ENCODE measurements at places on chromosomes 2 and 18.

- DNase-seq = no peak
Measured at GRCh38 chr2:167575276-167575675, 672.1 kb downstream of the STK39 start.

- peak; percentile 70 for DNase-seq
Measured at GRCh38 chr2:236569573-236569973, at the start of gene ACKR3. Gene ACKR3, plus strand, starts transcription at chr2:236569825. Its CDS starts 10,641 bp downstream, at chr2:236580466.

GRCh38 chr2:30385327-30385726 is 61.7 kb upstream of the LCLAT1 start:
- peak; percentile 25 for DNase-seq

GRCh38 chr18:3871687-3872086 is 421.7 kb downstream of the TGIF1 start:
- no peak for DNase-seq

- peak; percentile 64 for DNase-seq
Measured at GRCh38 chr2:127637725-127638252, 8.2 kb upstream of the GPR17 start.

DNA sequence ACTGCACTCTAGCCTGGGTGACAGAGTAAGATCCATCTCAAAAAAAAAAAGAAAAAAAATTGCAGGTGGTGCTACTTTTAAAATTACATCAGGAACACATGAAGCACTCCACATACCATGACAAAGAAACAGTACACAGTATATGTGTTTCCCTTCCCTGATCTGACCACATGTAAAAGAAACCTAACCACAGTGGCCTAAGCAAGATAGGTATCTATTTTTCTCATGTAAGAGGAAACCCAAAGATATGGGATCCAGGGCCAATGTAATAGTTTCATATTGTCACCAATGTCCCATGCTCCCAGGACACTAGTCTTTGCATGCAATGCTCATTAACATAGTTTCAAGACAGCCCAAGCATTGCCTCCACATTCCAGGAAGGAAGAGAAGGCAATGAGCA is 99.9 kb downstream of the DYM start:
- DNase-seq = no peak

- no peak for DNase-seq
Measured at GRCh38 chr18:2348003-2348402, 223.3 kb downstream of the METTL4 start.

DNA sequence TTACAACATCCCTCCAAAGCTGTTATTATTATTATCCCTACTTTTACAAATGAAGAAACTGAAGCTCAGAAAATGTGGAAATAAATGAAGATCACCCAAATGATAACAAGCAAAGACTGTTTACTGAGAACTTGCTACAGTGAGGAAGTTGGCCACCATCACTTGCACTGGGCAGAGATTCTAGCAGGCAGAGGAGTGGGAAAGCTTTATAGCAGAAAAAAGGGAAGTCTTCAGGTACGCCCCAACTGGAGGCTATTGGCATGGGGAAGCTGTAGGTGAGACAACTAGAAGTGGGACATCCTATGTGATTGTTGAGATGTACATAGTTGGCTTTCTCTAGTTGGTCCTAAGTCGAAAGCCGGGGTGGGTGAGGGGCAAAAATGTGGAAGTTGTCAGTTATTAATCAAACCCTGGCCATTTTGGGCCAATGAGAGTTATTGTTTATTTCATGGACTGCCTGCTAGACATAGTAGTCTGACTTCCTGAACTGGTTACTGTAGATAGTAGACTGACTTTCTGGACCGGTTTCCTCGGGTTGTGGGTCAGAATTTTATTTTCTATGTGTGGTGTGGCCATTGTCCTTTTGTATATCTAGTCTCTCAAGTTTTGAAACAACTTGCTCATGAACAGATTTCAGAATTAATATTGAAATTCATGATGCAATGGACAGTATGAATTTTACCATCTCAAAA is 40.2 kb upstream of the STAT4 start:
- DNase-seq = no peak

DNA sequence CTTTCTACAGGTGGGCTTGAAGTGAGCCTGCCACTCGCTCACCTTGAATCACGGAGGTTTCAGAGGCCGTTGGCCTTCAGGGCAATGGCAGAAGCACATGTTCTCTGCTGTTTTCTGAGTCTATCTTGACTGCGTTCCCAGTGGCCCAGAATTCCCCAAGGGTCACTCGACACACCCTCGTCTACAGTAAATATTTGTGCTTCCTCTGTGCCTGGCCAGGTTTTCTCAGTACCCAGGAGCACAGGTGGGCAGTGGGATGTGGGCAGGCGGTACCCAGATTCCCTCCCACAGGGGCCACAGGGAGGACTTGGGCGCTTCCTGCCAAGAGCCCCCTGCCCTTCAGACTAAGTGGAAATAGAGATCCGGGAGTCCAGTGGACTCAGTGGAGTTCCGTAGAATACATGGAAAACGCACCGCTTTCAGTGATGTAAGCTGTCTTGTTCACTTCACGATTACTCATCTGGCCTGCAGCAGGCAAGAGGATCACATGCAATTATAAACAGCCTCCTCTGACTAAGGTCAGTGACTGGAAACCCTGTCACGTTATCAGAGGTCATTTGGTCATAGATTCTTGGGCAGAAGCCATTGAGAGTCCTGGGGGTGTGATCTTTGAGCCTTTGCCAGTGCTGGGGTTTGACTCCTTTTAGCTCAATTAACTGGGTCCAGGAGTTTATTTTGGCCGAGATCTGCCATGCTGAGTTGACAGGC is 179.8 kb downstream of the NEDD4L start:
- DNase-seq = peak; percentile 95

GRCh38 chr2:100588071-100588786 is 25.4 kb downstream of the PDCL3 start:
- DNase-seq = peak; percentile 62

- no peak for DNase-seq
Measured at GRCh38 chr2:118440404-118441098, 352.3 kb downstream of the INSIG2 start.

DNA sequence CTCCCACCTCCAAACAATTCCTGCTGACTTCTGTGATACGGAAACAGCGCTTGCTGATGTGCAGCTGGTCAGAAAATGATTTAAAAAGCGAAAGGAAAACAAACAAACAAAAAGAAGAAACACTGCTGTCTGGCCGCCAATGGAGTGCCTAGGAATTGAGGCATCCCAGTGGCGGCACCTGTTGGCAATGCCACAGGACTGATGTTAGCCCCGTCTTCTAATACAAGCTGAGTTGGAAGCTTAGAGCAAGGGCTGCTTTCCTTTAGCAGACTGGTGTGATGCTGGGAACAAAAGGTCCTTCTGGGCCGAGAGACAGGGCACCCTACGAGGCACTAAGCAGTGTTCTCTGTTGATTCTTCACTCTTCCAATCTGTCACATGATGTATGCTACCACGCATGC is 163.6 kb upstream of the REV1 start:
- no peak for DNase-seq

DNA sequence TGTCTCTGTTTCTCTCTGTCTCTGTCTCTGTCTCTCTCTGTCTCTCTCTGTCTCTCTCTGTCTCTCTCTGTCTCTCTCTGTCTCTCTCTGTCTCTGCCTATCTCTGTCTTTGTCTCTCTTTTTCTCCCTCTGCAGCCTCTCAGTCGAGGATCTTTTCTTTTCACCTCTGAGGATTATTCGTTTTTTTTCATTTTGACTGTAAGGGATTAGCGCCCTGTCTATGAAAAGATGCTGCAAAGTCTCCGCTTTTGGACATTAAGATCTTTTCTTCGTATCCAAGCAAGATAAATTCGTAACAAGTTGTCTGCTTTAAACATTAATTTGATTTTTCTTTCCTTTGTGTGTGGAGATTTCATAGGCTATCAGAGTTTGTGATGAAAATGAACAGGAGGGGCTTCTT is 191.2 kb upstream of the TPO start:
- no peak for DNase-seq

GRCh38 chr2:150538651-150539201 is 51.3 kb upstream of the RND3 start:
- no peak for DNase-seq

- DNase-seq = no peak
Measured at GRCh38 chr18:47728921-47729320, 201.5 kb downstream of the SMAD2 start.

- no peak for DNase-seq
Measured at GRCh38 chr2:37332560-37332959, 7.9 kb upstream of the PRKD3 start.

GRCh38 chr2:216346781-216347180 is 25.5 kb downstream of the MARCHF4 start:
- peak; percentile 24 for DNase-seq

GRCh38 chr2:155151945-155152344 is 453.4 kb downstream of the KCNJ3 start:
- DNase-seq = no peak

- DNase-seq = no peak
Measured at GRCh38 chr2:227507963-227508362, 36.0 kb downstream of the AGFG1 start.

GRCh38 chr2:163312713-163313112 is 423.1 kb downstream of the FIGN start:
- no peak for DNase-seq

GRCh38 chr2:120017201-120017600 is 4.3 kb downstream of the EPB41L5 start:
- no peak for DNase-seq

GRCh38 chr2:17517481-17518211 is 594 bp downstream of the RAD51AP2 start:
- no peak for DNase-seq

GRCh38 chr2:47336259-47337238 is 66.4 kb upstream of the MSH2 start:
- DNase-seq = peak; percentile 29

- no peak for DNase-seq
Measured at GRCh38 chr18:68948622-68949021, 150.7 kb downstream of the CCDC102B start.

GRCh38 chr2:42369532-42370229 is 8.7 kb upstream of the COX7A2L start:
- DNase-seq = no peak

DNA sequence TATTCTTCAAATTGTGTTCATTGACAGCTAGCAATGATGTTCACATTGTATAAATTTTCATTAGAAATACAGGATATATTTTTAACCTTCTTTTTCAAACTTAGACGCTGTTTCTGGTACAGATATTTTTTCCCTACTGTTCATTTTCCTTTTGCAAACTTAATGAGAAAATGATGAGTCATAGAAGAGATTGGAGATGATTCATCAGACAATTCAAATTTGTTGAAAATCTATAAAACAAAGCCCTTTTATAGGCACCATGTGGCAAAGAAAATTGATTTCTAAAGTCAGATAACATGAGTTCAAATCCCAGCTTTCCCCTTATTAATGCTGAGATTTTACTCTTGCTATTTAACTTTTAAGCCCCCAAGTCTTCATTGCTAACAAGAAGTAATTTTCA is 728.8 kb upstream of the DDX18 start:
- DNase-seq = no peak

GRCh38 chr18:69495841-69496533 is 95.3 kb downstream of the DOK6 start:
- no peak for DNase-seq

- DNase-seq = no peak
Measured at GRCh38 chr2:30987566-30987965, 150.7 kb downstream of the GALNT14 start.

DNA sequence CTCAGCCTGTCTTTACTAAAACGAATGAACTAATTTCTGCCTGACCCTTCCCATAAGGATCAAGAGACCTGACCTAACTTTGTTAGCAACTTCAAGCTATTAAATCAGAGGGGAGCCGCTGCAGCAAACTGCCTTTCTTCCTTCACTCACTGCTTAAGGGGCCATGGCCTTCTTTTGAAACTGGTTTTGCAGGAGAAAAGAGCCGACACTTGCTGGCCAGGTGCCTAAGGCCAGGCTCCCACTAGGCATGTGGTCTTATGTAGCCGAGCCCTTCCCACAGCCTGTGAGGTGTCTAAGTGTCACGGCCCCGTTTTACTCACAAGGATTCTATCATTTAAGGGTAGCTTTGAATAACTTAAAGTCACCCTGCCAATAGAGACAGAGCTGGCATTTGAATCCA is 130.8 kb downstream of the ZNF236 start:
- DNase-seq = no peak

- DNase-seq = no peak
Measured at GRCh38 chr2:101803945-101804696, 106.6 kb downstream of the MAP4K4 start.

DNA sequence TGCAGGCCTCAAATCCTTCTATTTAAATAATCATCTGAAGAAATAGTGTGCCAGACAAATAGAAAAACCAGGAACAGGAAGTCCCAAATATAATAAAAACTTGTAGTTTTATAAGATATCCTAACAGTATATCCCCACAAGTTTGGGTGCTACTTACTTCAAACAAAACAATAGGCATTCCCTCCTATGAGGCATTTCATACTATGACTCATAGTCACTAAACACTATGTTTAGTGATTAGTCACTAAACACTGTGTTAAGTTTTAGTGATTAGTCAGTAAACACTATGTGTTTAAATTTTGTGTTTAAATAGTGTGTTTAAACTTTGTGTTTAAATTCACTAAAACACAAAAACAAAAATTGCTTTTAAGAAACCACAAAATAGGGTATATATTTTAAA is 407.0 kb upstream of the CDH19 start:
- DNase-seq = peak; percentile 4

- no peak for DNase-seq
Measured at GRCh38 chr2:113228991-113229716, 49.6 kb downstream of the PAX8 start.

DNA sequence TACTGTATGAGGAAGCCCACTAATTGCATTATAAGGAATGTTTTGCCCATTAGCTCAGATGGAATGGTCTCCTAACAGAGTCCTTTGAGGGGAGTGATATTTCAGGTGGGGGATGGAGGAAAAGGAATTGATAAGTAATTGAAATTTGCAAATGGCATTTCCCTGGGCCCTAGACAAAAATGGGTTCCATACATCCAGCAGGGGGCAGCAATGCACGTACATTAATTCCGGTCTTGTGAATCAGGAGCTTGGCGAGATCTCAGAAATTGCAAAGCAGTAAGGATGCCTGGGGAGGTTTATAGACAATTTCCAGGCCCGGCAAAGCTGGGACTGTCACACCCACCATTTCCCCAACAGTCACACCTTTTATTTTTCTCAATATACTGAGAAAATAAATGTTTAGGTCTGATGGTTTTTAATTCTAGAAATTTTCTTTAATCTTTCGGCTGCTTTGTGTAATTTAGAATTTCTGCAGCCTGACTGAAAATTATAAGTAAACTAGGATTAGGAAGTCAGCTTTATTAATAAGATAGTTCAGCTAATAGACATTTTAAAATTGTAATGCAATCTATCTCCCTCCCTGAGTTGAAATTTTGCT is 122.8 kb downstream of the LYPD1 start:
- peak; percentile 89 for DNase-seq

GRCh38 chr18:46481048-46481846 is 175.8 kb downstream of the LOXHD1 start:
- DNase-seq = peak; percentile 49

- peak; percentile 53 for DNase-seq
Measured at GRCh38 chr2:237471438-237472186, 15.4 kb upstream of the MLPH start.

GRCh38 chr2:176554101-176555048 is 285.1 kb downstream of the MTX2 start:
- peak; percentile 46 for DNase-seq

GRCh38 chr2:199862788-199863187 is 11.8 kb upstream of the FTCDNL1 start:
- DNase-seq = no peak

Data from suppressor macrophage treated with lipopolysaccharide for 1 hour (primary cell).